ENCODE measurements at places on chromosomes 5 and 9.

- no peak for DNase-seq
These were observed 58.1 kb downstream of the PTCH1 start for GRCh38 chr9:95458666-95459065.

GRCh38 chr5:170554521-170555267, 50.9 kb downstream of the KCNIP1 start:
- DNase-seq: no peak

DNA sequence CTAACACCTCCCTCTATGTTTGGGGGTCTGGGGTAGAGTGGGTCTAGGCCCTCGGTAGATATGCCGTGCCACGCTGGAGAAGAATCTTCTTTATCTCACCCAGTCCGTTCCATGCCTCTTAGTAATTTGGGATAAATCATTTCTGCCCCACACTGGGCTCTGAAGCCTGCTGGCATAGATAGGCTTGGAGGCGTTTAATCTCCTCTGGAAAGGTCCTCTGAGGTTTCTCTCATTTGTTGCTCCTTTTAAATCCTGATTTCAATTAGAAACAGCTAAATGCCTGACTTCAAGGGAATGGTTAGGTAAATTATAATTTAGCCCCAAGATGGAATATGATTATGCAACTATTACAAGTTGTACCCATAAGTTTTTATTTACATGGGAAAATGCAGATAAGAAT, 57.8 kb upstream of the AKNA start:
- DNase-seq: no peak

- DNase-seq: no peak
These were observed 477.7 kb downstream of the MAN2A1 start for GRCh38 chr5:110167384-110167783.

DNA sequence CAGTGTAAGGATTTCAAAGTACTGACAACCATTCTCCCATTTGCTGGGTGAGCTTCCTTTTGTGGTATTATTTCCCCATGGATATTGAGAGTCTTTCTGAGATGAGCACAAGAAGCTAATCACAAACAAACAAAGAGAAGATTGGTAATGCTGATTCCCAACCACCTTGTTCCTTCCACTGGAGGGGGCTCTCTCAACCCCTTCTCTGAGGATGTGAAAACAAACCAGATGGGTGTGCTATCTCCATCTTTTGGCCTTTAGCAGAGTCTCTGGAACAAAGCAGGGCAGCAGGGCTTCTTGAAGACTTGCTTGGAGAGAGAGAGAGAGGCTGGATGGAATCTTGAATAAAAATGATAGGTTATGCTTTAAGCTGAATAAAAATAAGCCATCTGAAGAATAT, 576.7 kb upstream of the ZNF462 start:
- DNase-seq: no peak

- DNase-seq: no peak
These were observed 19.9 kb downstream of the URM1 start for GRCh38 chr9:128390813-128391711.

DNA sequence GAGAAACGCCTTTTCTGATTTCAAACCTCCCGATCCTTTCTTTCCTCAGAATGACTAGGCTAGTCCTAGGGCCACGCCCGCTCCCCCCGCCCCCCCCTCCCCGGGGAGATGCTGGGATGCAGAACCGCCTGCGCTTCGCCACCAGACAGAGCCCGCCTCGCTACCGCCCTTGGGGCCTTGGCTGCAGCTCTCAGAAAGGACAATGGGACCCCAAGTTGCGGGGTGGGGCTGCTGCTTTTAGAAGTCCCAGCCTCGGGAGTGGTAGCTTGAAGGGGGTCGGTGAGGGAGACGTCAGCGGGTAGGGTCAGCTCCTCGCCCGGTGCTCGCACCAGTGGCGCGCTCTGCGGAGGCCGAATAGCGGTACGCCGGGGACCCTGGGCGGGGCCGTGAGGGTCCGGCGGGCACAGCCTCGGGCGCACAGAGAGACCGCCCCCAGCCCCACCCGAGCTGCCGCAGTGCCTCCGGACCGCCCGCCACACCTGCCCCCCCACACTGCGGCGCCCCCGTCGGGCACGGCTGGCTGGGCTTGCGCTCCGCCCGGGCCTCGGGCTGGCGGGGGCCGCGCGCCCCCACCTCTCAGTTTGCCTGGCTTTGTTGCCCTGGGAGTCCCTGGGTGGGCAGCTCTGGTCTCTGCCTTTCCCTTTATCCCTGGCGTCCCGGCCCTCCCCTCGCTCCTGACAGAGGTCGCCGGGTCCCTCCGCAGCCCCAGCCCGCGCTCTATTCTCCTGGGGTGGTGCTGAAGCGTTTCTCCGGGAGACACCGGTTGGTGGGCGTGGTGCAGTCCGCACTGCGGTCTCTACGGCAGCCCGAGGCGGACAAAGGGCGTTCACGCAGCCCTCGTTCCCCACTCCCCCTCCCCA, 1.2 kb downstream of the MAP1B start:
- no peak for DNase-seq

DNA sequence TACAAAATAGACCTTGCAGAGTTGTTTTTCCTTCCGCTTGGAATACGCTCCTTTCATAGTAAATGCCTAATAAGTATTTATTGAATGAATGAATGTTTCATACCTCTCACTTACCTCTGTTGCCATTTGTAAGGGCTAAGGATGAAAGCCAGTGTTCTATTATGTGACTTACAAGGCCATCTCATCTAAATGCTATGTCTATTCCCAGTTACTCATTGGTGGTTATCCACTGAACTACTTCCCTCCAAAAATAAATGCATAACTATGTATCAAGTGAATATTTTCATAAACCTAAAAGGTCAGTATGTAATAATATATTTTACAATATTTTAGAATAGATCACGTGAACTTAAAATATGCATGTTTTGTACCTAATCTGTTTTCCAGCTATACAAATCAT, 670.5 kb upstream of the RGMB start:
- no peak for DNase-seq

- no peak for DNase-seq
These were observed 730 bp downstream of the WWC1 start for GRCh38 chr5:168291964-168292785.

- no peak for DNase-seq
These were observed 244.7 kb downstream of the BNC2 start for GRCh38 chr9:16625811-16626210.
